ENCODE measurements at places on chromosomes 3 and 15.

- no peak for DNase-seq
Measured at GRCh38 chr3:85254738-85255137, 295.9 kb downstream of the CADM2 start.

GRCh38 chr3:108719178-108719806, 37.9 kb downstream of the RETNLB start:
- DNase-seq = no peak

- no peak for DNase-seq
Measured at GRCh38 chr15:43928152-43928551, 101.3 kb downstream of the WDR76 start.

- DNase-seq = no peak
Measured at GRCh38 chr3:46888705-46889104, 11.2 kb downstream of the PTH1R start.

DNA sequence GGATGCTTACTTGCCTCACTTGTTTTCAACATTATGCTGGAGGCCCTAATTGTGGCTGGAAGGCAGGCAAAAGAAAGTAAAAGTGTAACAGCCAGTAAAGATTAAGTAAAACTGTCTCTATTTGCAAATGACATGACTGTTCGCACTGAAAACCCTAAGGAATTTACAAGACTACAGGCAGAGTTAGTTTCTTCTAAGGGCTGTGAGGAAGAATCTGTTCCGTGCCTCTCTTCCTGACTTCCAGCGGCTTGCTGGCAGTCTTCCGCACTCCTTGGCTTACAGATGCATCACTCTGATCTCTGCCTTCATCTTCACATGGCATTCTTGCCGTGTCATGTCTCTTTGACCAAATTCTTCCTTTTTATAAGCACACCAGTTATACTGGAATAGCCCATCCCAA, 86.1 kb downstream of the DLG1 start:
- DNase-seq = no peak

- no peak for DNase-seq
Measured at GRCh38 chr3:117550766-117551165, 841.2 kb downstream of the TUSC7 start.

- DNase-seq = no peak
Measured at GRCh38 chr3:170808041-170808440, 62.0 kb downstream of the RPL22L1 start.

DNA sequence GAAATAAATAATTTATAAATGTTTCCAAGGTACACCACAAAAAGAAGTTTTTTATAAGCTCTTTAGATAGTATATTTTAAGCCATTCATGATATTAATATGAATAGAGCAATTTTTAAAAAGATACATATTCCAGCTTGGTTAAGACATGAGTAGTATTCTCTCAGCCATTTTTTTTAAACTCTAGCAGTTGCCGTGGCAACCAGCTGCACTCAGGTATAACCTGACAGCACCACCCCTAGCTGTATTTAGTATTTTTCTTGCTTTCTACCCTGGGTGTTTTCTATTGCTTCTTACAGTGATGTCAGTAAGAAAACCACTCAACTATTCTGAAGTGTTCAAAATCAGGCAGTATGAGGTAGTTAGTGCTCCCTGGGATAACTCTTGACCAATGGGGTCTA, 496.3 kb upstream of the CNTN3 start:
- no peak for DNase-seq

GRCh38 chr3:96700322-96701315, 113.8 kb upstream of the EPHA6 start:
- DNase-seq = no peak

DNA sequence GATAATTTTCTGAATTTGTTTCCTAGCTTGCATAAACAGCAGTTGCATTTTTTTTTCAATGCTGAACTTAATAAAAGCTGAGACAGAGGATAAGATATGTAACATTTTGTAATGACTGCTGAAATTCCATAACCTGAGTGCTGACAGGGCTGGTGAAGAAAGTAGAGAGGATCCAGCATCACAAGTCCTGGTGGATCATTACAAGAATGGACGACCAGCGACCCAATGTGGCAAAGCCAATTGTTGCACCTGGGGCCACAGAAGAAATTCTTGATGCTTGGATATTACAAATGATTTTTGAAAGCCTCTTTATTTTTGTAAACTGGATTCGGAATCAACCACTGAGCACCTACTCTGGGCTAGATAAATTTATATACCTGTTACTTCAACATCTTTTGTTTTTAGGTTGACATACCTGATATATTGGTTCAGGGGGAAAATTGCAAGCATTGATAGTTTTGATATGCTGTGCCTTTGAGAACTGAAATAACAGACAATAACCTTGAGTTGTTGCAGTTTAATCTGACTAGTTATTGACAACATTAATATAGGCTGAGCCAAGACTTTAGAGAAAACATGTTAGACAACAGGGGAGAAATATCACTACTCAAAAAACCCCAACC, 3.9 kb upstream of the ACTL6A start:
- peak; percentile 86 for DNase-seq

DNA sequence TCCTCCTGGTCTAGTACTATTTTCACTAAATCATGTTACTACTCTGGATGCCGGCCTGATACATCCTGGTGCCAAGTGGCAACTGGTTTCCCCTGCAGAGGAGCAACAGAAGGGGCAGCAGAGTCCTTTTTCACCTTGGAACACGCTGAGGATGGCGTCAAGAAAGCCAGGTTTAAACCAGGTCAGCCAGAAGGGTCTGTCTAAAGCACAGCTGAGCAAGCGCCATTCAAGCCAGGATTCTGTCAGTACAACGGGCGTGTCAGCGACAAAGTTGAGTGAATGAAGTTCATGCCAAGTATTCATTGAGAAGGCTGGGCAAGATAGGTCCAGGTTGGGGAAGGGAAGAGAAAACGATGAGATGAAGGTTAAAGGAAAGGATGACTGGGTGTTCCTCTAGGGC, 88.2 kb downstream of the FBN1 start:
- DNase-seq = no peak

DNA sequence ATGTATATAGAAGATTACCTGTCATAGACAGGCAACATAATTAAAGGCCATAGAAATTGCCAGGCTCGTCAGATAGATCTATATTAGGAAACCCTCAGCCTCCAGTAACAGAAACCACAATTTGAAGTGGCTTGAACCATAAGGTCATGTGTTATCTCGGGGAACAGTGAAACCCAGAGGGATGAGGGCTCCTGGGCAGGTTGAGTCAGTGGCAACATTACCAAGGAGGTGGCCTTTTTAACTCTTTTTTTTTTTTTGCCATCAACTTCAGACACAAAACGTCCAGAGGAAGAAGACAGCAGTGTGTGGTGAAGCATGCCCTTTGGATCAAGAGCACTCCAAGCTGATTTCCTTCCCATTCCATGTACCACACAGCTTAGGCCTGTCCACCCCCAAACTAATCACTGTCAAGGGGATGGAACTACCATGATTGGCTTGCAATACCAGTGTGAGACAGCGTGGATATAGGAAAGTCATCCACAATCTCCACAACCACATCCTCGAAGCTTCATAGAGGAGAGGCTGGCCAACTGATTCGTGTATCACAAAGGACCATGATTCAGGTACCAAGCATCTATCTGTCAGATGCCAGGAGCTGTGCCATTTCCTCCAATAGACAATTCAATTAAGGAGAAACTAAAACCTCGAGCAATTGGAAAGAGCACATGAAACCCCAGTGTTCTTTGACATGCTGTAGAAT, 999 bp upstream of the KIF7 start:
- DNase-seq = peak; percentile 44

- DNase-seq = peak; percentile 15
Measured at GRCh38 chr3:23164746-23165145, 38.4 kb upstream of the UBE2E2 start.

- peak; percentile 83 for DNase-seq
Measured at GRCh38 chr3:16828815-16829214, 55.9 kb upstream of the PLCL2 start.

Measured in common myeloid progenitor, CD34-positive (primary cell).